ENCODE measurements at places on chromosomes 16 and 17.

- DNase-seq, result no peak
Observed at GRCh38 chr16:62741692-62742091, 705.5 kb upstream of the CDH8 start.

- no peak for DNase-seq
Observed at GRCh38 chr16:79437764-79438751, 162.5 kb downstream of the MAF start.

DNA sequence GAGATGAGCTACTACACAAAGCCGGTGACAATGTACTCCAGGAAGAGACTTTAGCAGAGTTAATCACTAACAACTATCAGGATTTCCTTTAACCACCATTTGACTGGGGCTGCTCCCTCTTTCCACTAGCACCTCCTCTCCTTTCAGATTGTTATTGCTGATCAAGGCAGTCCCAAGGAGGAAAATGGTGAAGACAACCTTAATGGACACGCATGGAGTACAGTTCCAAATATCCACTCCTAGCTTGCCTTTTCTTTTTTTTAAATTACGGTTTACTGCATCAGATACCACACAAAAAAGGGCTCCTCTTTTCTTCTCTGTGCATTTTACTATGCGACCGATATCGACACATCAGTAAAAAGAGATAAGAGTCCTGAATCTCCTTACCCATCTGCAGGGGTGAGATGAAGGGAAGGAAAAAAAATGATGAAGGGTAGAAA lies 30.9 kb downstream of the FAM222B start:
- no peak for DNase-seq

DNA sequence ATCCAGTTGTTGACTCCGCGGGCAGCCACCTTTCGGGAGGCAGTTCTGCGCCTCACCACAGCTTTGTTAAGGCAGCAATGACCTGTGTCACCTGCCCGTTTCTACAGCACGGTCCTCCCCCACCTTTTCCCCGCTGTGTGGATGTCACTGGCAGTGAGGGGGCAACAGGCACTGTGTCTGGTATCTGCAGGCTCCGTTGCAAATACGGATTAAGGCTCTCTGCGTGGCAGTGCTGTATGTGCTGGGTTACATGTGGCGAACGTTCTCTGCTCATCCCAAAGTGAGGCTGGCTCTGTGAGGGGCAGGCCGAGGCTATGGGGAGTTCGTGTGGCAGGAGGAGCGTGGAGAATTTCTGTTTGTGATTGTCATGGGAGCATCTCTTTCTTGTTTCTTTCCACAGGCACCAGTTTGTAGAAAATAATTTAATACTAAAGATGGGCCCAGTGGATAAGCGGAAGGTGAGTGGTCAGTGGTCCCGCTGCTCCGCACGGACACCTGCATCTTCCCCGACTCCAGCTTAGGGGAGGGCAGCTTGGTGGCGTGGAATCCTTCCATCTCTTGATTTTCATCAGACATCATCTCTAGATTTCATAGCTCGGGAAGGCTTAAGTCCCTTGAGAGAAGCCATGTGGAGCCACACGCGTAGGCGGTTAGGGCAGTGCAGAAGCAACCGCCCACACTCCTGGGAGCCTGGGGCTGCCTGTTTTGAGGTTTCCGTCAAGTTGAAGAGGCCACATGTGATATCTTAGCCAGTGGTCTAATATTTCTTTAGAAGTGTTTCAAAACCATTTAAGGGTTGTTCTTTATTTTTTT lies 57.8 kb downstream of the PDPK1 start:
- no peak for DNase-seq
